Naive B cell (primary cell): ENCODE measurements at places on chromosomes 16 and 17. TPM values are rescaled to one million over a fixed set of nuclear protein-coding genes. Genes with fewer than 3 reads are reported as not detected.
A peak's percentile ranks its signal among the peaks of the same experiment; 100 is the strongest.

Gene SMIM36
- not detected for polyA plus RNA-seq

Gene CCL1
- polyA plus RNA-seq, result not detected

Gene MYCBPAP
- polyA plus RNA-seq, result not detected

Gene MRPS23
- 26.3 TPM for polyA plus RNA-seq

Gene SLC25A10
- polyA plus RNA-seq, result 0.92 TPM

Gene ACE
- polyA plus RNA-seq, result not detected

Gene ENDOV
- polyA plus RNA-seq, result 16.4 TPM

Gene TBC1D3K
- not detected for polyA plus RNA-seq

DNA sequence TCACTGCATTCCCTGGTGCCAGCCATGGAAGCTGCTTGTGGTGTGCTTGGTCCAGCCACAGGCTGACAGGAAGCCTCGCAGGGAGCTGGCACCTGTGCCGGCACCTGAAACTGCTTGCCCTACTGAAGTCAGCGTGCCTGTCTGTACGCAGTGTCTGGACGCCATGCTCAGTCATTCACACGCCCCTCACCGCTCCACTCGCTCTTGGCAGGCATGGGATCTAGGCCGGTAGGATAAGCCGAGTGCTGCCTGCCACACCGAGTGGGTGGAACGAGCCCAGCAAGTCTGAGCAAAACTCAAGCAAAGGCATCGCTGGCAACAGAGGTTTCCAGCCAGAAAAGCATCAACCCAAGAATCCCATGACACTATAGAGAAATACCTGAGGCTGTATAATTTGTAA lies 350.6 kb downstream of the CDH11 start:
- no peaks in the 10 kb centered on the region for H3K36me3 ChIP-seq
- no peak overlapping the region for H3K4me3 ChIP-seq
- no peak overlapping the region for H3K27ac ChIP-seq
- H3K27me3 ChIP-seq, result no peaks in the 10 kb centered on the region
- DNase-seq, result no peak
- H3K4me1 ChIP-seq, result no peaks in the 10 kb centered on the region

GRCh38 chr16:84307209-84307954 lies 12.7 kb downstream of the WFDC1 start:
- H3K4me3 ChIP-seq, result no peak overlapping the region
- H3K4me1 ChIP-seq, result no peaks in the 10 kb centered on the region
- no peak overlapping the region for H3K27ac ChIP-seq
- H3K27me3 ChIP-seq, result peaks cover 17% of the 10 kb centered on the region
- DNase-seq, result no peak

- H3K27me3 ChIP-seq, result peaks cover 27% of the 10 kb centered on the region
- H3K4me3 ChIP-seq, result no peak overlapping the region
- DNase-seq, result no peak
Observed at GRCh38 chr16:10156099-10156498, 26.1 kb downstream of the GRIN2A start.

DNA sequence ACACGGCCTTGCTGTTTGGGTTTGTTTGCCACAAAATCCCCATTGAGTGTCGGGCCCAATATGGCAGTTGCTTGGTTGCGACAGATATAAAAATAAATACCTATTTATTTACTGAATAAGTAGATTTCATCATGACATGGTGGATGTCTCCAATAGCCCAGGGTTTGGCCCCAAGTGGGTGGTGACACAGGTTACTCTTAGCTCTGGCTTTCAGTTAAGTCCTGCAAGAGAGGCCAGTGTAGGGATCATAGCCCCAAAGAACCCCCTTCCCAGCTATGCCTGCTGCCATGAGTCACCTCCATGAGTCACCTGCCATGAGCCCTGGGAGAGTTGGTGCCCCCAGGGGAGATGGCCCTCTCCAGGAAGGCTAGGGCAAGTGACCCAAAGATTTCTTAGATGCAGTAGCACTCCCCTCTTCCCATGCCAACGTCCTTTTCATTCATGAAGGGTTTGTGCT lies 78.7 kb upstream of the LGALS9 start:
- DNase-seq, result no peak
- H3K27ac ChIP-seq, result peak overlapping the region; percentile 54
- H3K4me1 ChIP-seq, result peaks cover 12% of the 10 kb centered on the region

- H3K4me1 ChIP-seq, result peaks cover 2% of the 10 kb centered on the region
- no peak overlapping the region for H3K4me3 ChIP-seq
- peaks cover 17% of the 10 kb centered on the region for H3K27me3 ChIP-seq
Observed at GRCh38 chr16:83762992-83763358, 44.8 kb upstream of the HSBP1 start.

DNA sequence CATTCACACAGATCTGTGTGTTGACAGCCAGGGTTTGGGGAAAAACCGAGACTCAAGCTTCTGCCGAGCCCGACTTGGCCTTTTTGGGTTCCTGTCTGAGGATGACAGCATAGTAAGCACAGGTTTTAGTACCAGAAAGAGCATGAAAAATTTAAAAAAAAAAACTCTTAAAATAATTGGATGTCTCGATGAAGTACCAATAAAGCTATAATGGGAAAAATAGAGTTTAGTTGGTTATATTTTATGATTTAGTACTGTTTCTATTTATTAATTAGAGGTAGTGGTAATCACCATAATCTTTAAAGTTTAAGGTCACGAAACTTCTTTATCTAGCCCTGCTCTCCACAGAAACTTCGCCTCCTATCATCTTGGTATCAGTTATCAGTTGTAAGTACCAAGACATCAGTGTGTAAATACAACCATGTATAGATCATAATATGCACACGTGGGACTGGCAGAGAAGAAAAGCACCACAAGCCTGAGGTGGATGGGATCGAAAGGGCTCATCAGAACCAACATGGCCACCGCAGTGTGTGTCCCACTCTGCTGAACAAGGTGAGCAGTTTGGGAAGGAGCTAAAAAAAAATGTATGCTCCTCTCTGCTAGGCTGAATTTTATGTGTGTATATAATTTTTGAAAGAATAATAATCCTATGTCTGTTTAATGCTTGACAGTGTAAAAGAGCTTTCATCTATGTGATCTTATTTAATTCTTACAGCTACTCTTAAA lies 14.4 kb upstream of the EEF2K start:
- H3K4me1 ChIP-seq, result peaks cover 82% of the 10 kb centered on the region

DNA sequence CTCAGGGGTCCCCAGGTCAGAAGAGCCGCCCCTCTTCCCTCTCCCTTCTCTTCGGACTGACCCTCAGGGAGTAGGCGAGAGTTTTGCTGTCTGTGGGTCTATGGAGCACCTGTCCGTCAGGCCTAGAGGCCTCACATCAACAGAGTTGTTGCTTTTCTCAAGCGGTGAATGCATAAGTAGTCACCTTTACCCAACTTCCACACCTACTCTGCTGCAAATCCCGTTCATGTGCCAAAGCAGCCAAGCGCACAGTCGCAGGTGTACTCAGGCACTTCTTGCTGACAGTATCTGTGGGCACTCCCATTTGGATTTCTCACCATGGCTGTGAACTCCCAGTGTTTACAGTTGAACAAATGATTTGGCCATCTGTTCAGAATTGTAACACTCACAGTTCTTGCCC lies 4.0 kb upstream of the FA2H start:
- DNase-seq, result no peak
- no peak overlapping the region for H3K4me3 ChIP-seq
- H3K4me1 ChIP-seq, result peaks cover 7% of the 10 kb centered on the region
- H3K27ac ChIP-seq, result no peak overlapping the region

- H3K4me3 ChIP-seq, result no peak overlapping the region
- peaks cover 58% of the 10 kb centered on the region for H3K4me1 ChIP-seq
Observed at GRCh38 chr17:78893684-78894083, 9.3 kb downstream of the CEP295NL start.

GRCh38 chr16:24834459-24835335 lies 11.1 kb upstream of the SLC5A11 start:
- no peak for DNase-seq
- no peaks in the 10 kb centered on the region for H3K36me3 ChIP-seq
- no peak overlapping the region for H3K4me3 ChIP-seq
- no peaks in the 10 kb centered on the region for H3K27me3 ChIP-seq

GRCh38 chr17:78653382-78653781 lies 76.2 kb upstream of the DNAH17 start:
- peaks cover 7% of the 10 kb centered on the region for H3K27me3 ChIP-seq
- peaks cover 4% of the 10 kb centered on the region for H3K36me3 ChIP-seq
- no peaks in the 10 kb centered on the region for H3K4me1 ChIP-seq
- DNase-seq, result no peak

- DNase-seq, result no peak
- H3K27ac ChIP-seq, result no peak overlapping the region
- no peaks in the 10 kb centered on the region for H3K27me3 ChIP-seq
- peaks cover 6% of the 10 kb centered on the region for H3K36me3 ChIP-seq
- H3K4me1 ChIP-seq, result peaks cover 10% of the 10 kb centered on the region
- H3K4me3 ChIP-seq, result no peak overlapping the region
Observed at GRCh38 chr17:75889454-75889853, 7.3 kb downstream of the TRIM65 start.

GRCh38 chr17:37064956-37065355 lies 116.2 kb downstream of the AATF start:
- H3K27me3 ChIP-seq, result peaks cover 9% of the 10 kb centered on the region
- H3K36me3 ChIP-seq, result no peaks in the 10 kb centered on the region
- DNase-seq, result no peak

DNA sequence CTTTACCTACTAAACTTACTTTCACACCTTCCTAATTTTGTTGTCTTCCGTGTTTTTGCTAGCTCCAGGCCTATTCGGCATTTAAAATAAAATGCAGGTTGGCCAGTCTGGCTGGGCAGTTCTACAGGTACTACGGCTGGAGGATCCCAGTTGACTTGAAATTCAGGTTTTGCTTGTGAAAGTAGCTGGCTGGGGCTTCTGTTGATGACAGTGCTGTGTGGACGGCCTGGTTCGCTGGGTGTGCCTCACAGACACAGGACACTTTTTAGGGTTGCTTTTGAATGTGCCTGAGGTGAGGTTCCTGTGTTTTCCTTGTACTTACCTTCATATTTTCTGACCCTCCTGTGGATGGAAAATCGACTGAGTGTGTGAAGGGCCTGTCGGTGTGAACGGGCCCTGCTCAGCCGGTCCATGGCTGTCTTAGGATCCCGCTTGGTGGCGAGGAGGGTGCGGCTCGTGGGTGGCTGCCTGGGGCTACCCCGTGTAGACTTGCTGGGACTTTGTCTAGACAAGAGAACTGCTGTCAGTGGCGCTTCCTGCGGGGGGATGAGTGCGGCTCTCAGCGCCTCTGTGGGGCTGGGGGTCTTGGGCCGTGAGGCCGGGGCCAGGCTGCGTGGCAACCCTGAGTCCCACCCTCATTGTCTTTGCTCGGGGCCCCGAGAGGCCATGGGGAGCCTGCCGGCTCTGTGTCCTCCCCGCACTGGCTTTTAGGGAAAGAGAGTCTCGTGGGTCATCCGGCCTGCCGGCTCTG lies 18.7 kb upstream of the ZNF750 start:
- peaks cover 45% of the 10 kb centered on the region for H3K4me1 ChIP-seq
- H3K27ac ChIP-seq, result no peak overlapping the region
- peaks cover 14% of the 10 kb centered on the region for H3K36me3 ChIP-seq

DNA sequence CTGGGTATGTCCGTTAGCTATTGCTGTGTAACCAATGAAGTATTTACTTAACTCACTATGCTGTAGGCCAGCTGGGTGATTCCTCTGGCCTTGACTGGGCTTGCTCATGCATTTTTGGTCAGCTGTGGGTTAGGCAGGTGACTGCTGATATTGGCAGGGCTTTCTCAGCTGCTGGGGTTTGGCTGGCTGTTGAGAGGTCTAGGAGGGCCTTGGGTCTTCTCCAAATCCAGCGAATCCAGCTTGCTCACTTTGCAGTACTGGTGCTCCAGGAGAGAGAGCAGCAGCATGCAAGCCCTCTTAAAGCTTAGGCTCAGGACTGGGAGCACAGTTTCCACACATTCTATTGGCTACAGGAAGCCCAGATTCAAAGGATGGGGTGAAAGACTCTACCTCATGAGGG lies 270.1 kb downstream of the PHKB start:
- peaks cover 10% of the 10 kb centered on the region for H3K27me3 ChIP-seq
- DNase-seq, result no peak
- H3K27ac ChIP-seq, result no peak overlapping the region
- H3K36me3 ChIP-seq, result peaks cover 3% of the 10 kb centered on the region
- peaks cover 13% of the 10 kb centered on the region for H3K4me1 ChIP-seq
- no peak overlapping the region for H3K4me3 ChIP-seq

DNA sequence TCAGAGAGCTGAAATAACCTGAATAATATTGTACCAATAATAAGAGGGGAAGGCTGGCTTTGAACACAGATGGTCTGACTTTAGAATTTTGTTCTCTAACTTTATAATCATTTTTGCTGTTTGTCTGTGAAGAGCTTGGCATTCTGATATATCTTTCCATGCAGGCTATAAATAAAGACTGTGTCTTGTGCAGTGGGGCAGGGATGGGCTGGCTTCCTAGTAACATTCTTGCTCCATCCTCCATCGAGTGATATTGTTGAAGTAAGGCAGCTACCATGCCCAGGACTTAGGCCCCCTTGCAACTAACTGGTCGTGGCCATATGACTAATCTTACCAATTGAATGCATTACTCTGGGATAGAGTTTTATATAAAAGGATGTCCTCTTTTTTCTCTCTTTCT lies 234.7 kb upstream of the IRX3 start:
- peaks cover 8% of the 10 kb centered on the region for H3K27me3 ChIP-seq
- no peak overlapping the region for H3K27ac ChIP-seq
- no peak for DNase-seq
- H3K4me1 ChIP-seq, result no peaks in the 10 kb centered on the region

GRCh38 chr17:4304417-4305027 lies 40.7 kb upstream of the ANKFY1 start:
- H3K36me3 ChIP-seq, result peaks cover 7% of the 10 kb centered on the region
- DNase-seq, result peak; percentile 26
- no peak overlapping the region for H3K4me3 ChIP-seq

DNA sequence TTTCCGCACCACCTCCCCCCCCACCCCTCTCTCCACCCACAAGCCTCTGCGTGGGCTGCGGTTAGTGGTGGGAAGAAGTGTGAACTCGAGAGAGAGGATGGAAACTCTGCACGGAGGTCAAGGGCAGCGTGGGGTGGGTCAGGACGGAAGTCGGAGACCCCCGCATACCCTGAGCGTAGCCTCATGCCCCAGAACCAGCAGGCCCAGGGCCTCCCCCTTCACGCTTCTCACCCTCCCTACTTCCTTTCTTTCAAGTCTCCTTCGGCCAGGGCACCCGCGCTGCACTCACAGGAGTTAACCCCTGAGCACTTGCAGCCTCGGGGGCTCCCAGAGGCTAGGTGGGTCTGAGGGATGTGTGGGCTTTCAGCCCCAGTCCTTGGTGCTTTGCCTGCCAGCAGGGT lies 9.2 kb downstream of the TBKBP1 start:
- peaks cover 68% of the 10 kb centered on the region for H3K4me1 ChIP-seq
- no peaks in the 10 kb centered on the region for H3K27me3 ChIP-seq
- peak overlapping the region; percentile 42 for H3K27ac ChIP-seq
- no peaks in the 10 kb centered on the region for H3K36me3 ChIP-seq
